H9 (cell line): ENCODE measurements at places on chromosomes 2 and 18. TPM values are rescaled to one million over a fixed set of nuclear protein-coding genes. Genes with fewer than 3 reads are reported as not detected.

GTF2A1L gene
- not detected in 2 replicates for total RNA-seq

POMC gene
- 1.6 and 2.5 TPM in 2 replicates for total RNA-seq

LIMS3 gene
- 0.46 and 0.83 TPM in 2 replicates for total RNA-seq

PLGLB1 gene
- total RNA-seq, result 0.97 and 1.2 TPM in 2 replicates

LYPD6B gene
- 1.0 and 2.0 TPM in 2 replicates for total RNA-seq

FBXO48 gene
- total RNA-seq, result 1.3 and 1.4 TPM in 2 replicates

SERPINB2 gene
- total RNA-seq, result not detected in 2 replicates

OXER1 gene
- total RNA-seq, result 1.6 TPM in 2 replicates

SKOR2 gene
- total RNA-seq, result 0.18 and 0.24 TPM in 2 replicates

AFF3 gene
- total RNA-seq, result 0.15 and 0.22 TPM in 2 replicates

PJVK gene
- total RNA-seq, result 4.0 and 4.7 TPM in 2 replicates

SPIRE1 gene
- total RNA-seq, result 13.6 and 16.6 TPM in 2 replicates

RAB6C gene
- not detected in 2 replicates for total RNA-seq

ALK gene
- not detected in 2 replicates for total RNA-seq

XPO1 gene
- 318 and 320 TPM in 2 replicates for total RNA-seq
